ENCODE measurements at places on chromosomes 13 and 19. TPM values are rescaled to one million over a fixed set of nuclear protein-coding genes. Genes with fewer than 3 reads are reported as not detected.

DNA sequence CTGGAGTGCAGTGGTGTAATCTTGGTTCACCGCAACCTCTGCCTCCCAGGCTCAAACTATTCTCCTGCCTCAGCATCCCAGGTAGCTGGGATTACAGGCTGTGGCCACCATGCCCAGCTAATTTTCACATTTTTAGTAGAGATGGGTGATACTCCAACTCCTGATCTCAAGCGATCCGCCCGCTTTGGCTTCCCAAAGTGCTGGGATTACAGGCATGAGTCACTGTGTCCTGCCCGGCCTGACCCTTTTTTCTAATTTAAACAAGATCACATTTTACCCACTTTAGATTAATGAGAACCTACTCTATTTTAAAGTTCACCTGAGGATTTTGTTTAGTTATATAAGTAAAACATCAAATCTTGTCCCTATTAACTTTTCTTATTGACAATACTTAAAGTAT, 91.8 kb upstream of the POSTN start:
- no peak overlapping the region for H3K27ac ChIP-seq
- no peak for DNase-seq

Gene SMAD9
- 2.9 TPM for total RNA-seq

Gene PSG11
- total RNA-seq: 0.43 TPM

Gene TNFSF11
- not detected for total RNA-seq

DNA sequence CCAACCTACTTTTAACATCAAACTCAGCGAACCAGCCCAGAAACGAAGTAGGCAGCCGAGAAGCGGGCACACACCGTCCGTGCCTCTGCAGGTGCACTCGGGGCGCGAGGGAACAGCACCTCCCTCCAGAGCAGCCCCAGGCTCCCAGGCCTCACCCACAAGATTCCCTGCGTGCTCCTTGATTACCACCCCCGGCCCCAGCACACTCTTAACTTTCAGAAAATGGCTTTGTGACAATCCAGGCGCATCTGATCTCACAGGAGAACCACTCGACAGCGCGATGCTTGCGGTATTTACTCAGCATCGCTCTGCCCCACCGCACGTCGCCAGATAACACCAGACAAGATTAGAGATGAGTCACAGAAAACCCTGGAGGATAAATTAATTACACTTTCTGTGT, 134.9 kb upstream of the SPACA7 start:
- no peak for DNase-seq
- no peaks in the 10 kb centered on the region for H3K4me1 ChIP-seq
- H3K27ac ChIP-seq: no peak overlapping the region
- no peak overlapping the region for H3K4me3 ChIP-seq
- H3K36me3 ChIP-seq: no peaks in the 10 kb centered on the region

Gene ZNF154
- 13.1 TPM for total RNA-seq

DNA sequence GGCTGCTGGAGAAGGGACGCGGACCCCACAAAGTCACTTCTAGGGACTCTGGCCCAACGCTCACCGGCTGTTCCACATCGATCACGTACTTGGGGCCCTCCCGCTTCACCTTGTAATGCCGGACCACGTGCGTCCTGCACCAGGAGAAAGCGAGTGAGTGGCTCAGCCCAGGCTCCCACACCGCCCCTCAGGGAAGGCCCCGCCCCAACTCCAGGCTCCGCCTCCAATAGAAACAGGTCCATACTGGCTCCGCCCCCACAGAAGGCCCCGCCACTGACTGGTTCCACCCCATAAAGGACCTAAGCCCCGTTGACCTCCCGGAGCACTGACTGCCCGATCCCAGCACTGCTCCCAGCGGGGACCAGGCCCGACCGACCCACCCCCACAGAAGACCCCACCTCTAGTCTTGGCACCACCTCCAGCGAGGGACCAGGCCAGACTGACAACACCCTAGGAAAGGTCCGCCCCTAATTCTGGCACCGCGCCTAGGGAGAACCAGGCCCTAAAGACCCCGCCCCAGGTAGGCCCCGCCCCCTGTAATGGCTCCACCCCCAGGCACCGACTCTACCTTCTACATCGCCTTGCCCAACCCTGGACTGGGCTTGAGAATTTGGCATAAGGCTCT, 11.3 kb downstream of the STAP2 start:
- no peak overlapping the region for H3K27ac ChIP-seq
- no peaks in the 10 kb centered on the region for H3K27me3 ChIP-seq
- no peaks in the 10 kb centered on the region for H3K36me3 ChIP-seq
- H3K4me1 ChIP-seq: peaks cover 3% of the 10 kb centered on the region

Gene MBD3L2
- total RNA-seq: 0.57 TPM

DNA sequence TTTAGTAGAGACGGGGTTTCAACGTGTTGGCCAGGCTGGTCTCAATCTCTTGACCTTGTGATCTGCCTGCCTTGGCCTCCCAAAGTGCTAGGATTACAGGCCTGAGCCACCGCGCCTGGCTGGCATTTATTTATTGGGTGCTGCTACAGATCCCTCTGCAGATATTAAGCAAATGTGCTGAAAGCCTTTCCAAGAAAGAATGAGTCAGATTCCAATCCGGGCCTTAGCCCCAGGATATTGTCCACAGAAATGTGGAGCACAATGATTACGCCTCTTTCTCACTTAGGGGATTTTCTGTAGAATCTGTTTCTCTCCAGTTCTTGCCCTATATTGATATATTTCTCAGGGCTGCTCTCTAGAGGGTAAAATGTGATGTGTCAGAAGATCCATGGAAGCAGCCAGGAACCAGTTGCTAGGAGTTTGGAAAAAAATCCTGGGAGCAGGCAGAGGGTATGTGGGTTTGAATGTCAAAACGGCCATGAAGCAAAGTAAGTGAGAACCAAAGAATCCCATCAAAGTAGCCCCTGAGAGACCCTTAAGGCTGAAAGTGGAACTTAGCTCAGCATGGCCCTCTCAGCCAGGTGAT, 24.8 kb upstream of the IGFL4 start:
- no peak overlapping the region for H3K4me3 ChIP-seq
- peaks cover 8% of the 10 kb centered on the region for H3K27me3 ChIP-seq
- H3K27ac ChIP-seq: no peak overlapping the region
- peak; percentile 65 for DNase-seq

Gene CEACAM16
- total RNA-seq: 0.14 TPM

DNA sequence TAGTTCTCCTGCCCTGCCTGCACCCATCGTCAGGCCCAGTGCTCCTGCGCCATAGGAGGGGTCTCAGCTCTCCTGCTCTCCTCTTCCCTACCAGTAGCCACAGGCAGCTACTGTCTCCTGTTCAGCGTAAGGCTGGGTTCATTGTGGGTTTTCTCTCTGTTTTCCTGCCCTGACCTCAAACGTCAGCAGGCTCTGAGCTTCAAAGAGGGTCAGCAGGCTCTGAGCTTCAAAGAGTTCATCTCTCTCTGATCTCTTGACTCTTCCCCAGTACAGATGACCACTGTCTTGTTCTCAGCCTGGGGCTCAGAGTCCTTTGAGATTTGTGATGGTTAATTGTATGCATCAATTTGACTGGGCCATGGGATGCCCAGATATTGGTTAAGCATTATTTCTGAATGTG, 4.6 kb upstream of the CPB2 start:
- DNase-seq: no peak
- H3K27ac ChIP-seq: no peak overlapping the region
- no peaks in the 10 kb centered on the region for H3K36me3 ChIP-seq
- H3K27me3 ChIP-seq: no peaks in the 10 kb centered on the region
- H3K4me3 ChIP-seq: no peak overlapping the region

Gene FUT3
- 0.84 TPM for total RNA-seq

DNA sequence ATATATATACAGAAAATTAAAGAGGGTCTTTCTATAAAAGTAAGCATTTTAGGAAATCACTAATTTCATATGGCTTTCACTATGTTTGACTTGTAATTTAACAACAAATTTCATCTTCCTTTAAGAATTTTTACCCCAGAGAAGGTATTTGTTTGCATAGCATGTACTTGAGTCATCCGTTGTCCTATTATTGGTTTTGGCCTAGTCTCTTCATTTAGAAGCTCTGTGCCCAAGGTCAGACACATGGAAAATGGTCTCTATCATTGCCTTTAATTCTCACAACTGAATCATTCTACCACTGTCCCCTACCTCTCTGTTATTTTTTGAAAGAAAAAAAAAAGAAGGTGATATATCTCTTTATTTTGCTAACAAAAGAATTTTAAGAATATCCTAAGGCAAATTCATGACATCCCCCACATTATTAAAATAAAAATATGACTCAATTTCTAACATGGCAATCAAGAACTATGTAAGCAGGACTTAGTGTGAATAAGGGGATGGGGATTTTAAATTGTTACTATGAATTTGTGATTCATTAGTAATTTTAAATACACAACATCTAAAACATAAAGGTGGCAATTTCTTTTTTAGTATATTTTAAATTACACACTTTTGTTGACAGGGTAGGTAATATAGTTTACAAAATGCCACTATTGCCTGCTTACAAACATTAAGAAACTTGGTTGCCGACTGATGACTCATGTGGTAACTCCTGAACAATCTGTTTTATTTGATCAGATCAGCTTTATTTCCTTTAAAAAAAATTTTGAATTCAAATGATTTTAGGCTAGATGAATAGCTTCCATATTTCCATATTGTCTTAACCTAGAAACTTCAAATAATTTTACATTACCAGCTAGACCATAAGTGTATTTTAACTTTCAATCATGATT, 13.9 kb downstream of the SLITRK5 start:
- no peaks in the 10 kb centered on the region for H3K27me3 ChIP-seq
- H3K4me3 ChIP-seq: no peak overlapping the region
- H3K36me3 ChIP-seq: no peaks in the 10 kb centered on the region
- H3K27ac ChIP-seq: no peak overlapping the region
- peak; percentile 46 for DNase-seq

GRCh38 chr13:62305756-62306155, 890.1 kb upstream of the PCDH20 start:
- H3K4me3 ChIP-seq: no peak overlapping the region
- no peak for DNase-seq
- no peak overlapping the region for H3K27ac ChIP-seq
- no peaks in the 10 kb centered on the region for H3K4me1 ChIP-seq
- no peaks in the 10 kb centered on the region for H3K36me3 ChIP-seq
- no peaks in the 10 kb centered on the region for H3K27me3 ChIP-seq

DNA sequence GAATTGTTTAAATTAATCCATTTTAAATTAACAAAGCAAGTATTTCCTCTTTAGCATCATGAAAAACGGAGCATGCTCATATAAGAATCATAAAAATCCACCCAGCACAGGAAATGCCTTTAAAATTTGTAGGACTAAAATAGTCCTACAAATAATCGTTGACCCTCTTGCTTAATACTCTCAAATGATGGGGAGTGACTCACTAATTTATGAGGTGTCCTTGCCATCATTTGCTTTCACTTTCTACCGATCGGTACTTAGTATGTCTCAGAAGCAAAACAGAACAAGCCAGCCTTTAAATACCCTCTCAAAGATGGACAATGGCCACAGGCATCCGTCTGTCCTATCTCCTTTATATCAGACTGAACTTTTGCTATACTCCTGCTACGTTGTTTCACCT, 97.2 kb downstream of the SUCLA2 start:
- no peak overlapping the region for H3K27ac ChIP-seq
- no peaks in the 10 kb centered on the region for H3K27me3 ChIP-seq
- H3K4me1 ChIP-seq: peaks cover 12% of the 10 kb centered on the region
- H3K4me3 ChIP-seq: no peak overlapping the region

GRCh38 chr19:49585023-49585422, 3.9 kb downstream of the PRRG2 start:
- H3K4me3 ChIP-seq: no peak overlapping the region
- no peak for DNase-seq
- no peak overlapping the region for H3K27ac ChIP-seq
- H3K36me3 ChIP-seq: no peaks in the 10 kb centered on the region
- H3K27me3 ChIP-seq: no peaks in the 10 kb centered on the region

DNA sequence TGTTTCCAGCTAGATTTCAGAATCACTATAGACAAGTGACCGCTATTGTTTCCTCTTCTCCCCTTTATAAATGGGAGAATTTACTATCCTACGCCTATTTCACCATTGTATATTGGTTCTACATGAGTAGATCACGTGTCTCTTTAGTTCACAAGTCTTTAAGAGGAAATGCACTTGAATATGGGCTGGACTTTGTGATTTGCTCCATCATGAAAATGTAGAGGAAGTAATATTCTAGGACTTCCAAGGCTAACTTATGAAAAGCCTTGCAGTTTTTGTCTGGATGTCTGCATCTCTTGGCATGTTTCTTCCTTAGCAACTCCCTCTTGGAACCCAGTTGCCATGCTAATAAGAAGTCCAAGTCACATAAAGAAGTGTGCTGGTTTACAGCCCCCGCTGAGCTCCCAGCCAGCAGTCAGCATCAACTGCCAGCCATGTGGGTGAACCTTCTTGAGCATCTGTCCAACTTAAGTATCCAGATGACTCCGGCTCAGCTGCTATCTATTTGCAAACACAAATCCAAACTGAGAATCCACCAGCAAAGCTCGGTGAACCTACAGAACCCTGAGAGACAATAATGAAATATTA, 4.8 kb upstream of the FBXL3 start:
- H3K4me3 ChIP-seq: no peak overlapping the region
- no peaks in the 10 kb centered on the region for H3K27me3 ChIP-seq
- no peak overlapping the region for H3K27ac ChIP-seq
- DNase-seq: no peak
- H3K4me1 ChIP-seq: peaks cover 12% of the 10 kb centered on the region
- H3K36me3 ChIP-seq: no peaks in the 10 kb centered on the region

- no peaks in the 10 kb centered on the region for H3K27me3 ChIP-seq
- peaks cover 16% of the 10 kb centered on the region for H3K4me1 ChIP-seq
- peak overlapping the region; percentile 62 for H3K27ac ChIP-seq
- H3K4me3 ChIP-seq: peak overlapping the region; percentile 19
- H3K36me3 ChIP-seq: no peaks in the 10 kb centered on the region
These were observed 11.4 kb upstream of the USP12 start for GRCh38 chr13:27182844-27183497.

GRCh38 chr13:62038214-62038613, 622.6 kb upstream of the PCDH20 start:
- H3K36me3 ChIP-seq: no peaks in the 10 kb centered on the region
- no peak overlapping the region for H3K4me3 ChIP-seq
- DNase-seq: no peak
- H3K4me1 ChIP-seq: no peaks in the 10 kb centered on the region

DNA sequence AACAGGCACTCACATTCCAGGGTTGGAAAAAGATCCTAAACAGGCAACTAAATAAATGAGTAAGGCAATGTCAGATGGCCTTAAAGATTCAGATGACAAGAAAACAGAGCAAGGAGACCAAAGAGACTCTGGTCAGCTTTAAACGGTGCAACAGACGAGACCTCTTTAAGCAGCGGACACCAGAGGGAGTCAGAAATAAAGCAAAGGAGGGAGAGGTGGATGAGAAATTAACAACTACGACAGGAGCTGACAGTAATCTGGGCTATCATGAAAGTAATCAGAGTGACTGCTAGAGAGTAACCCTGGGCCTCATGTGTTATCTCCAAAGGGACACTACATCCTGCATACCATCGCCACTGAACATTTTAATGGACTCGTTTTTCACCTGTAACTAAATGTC, 1.1 kb downstream of the ZNF550 start:
- H3K36me3 ChIP-seq: peaks cover 16% of the 10 kb centered on the region
- H3K27me3 ChIP-seq: no peaks in the 10 kb centered on the region
- DNase-seq: no peak
- no peak overlapping the region for H3K27ac ChIP-seq
- H3K4me3 ChIP-seq: peak overlapping the region; percentile 80
- peaks cover 7% of the 10 kb centered on the region for H3K4me1 ChIP-seq

GRCh38 chr13:44768775-44769581, 192.8 kb upstream of the TSC22D1 start:
- no peak overlapping the region for H3K27ac ChIP-seq
- H3K27me3 ChIP-seq: no peaks in the 10 kb centered on the region
- peaks cover 10% of the 10 kb centered on the region for H3K4me1 ChIP-seq

- H3K36me3 ChIP-seq: no peaks in the 10 kb centered on the region
- no peak overlapping the region for H3K4me3 ChIP-seq
- no peaks in the 10 kb centered on the region for H3K4me1 ChIP-seq
- peaks cover 5% of the 10 kb centered on the region for H3K27me3 ChIP-seq
- no peak for DNase-seq
These were observed 53.9 kb upstream of the MTIF3 start for GRCh38 chr13:27504128-27504867.

Data from astrocyte (in vitro differentiated cells and primary cell).